Activated naive CD4-positive, alpha-beta T cell treated with anti-CD3 and anti-CD28 coated beads, Interleukin-2, amount 50 U/mL, for 72 hours (primary cell): ENCODE measurements at places on chromosomes 5 and 9. TPM values are rescaled to one million over a fixed set of nuclear protein-coding genes. Genes with fewer than 3 reads are reported as not detected.

PCDHGA8 gene
- not detected for total RNA-seq

ADAMTS2 gene
- total RNA-seq, result not detected

GRCh38 chr5:151222054-151222789 is 1.7 kb downstream of the CCDC69 start:
- DNase-seq, result no peak

DNA sequence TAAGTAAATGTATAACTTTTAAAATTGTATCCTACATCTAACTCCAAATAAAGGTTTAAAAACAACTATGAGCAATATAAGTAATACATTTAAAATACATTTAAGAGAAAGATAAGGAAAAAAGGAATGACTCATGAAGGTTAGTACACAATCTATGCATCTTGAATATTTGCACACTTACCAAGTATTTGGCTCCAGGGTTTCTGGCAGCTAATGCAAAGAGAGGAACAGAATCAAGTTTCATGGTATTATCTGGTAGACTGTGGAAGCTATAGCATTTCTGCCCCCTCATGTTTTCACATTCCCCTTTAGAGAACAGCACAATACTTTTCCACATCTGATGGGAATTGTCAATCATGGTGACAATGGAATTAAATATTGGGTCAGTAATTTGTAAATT is 132.1 kb downstream of the COX7C start:
- no peak for DNase-seq

DNA sequence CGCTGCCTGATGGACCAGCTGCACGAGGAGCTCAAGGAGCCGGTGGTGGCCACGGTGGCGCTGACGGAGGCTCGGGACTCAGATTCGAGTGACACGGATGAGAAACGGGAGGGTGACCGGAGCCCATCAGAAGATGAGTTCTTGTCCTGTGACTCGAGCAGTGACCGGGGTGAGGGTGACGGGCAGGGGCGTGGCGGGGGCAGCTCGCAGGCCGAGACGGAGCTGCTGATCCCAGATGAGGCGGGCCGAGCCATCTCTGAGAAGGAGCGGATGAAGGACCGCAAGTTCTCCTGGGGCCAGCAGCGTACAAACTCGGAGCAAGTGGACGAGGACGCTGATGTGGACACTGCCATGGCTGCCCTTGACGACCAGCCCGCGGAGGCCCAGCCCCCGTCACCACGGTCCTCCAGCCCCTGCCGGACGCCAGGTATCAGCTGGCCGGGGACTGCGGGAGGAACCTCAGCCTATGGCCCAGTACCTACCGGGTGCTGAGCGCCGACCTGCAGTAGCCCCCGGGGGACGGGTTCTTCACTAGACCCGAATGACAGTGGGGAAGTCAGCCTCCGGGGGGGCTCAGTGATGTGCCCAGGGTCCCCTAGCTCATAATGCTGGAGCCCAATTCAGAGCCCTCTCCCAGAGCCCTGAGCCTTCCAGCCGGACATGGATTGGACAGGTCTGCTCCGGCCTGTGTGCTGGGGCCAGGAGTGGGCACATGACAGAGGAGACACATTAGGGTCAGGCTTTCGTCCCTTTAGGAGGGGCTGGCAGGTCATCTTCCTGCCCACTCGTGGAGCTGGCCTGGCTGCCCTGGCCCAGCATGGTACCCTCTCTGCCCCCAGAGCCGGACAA is 33.0 kb downstream of the USP20 start:
- DNase-seq, result no peak

- DNase-seq, result no peak
Observed at GRCh38 chr5:6567835-6568234, 65.0 kb downstream of the NSUN2 start.
